Activated CD4-positive, alpha-beta T cell treated with anti-CD3 and anti-CD28 coated beads for 4 hours (primary cell): ENCODE measurements at places on chromosomes 7 and 10.

DNA sequence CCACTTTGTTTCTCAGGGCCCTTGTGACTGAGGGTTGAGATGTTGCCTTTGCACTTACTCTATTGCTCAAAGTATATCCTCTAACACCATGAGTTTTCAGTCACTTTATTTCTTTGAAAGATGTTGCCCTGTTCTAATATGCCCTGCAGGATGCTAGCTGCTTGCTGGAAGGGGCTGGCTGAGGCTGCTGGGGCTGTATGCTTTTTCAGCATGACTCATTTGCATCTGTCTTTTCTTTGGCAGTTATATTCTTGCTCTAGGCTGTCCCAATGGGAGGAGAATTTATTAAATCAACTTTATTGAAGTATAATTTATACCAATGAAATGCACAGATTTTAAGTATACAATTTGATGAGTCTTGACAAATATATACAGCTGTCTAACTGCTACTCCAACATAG, 157.7 kb downstream of the PLPP4 start:
- DNase-seq, result no peak

GRCh38 chr10:131841661-131842139, 59.1 kb upstream of the PPP2R2D start:
- no peak for DNase-seq

DNA sequence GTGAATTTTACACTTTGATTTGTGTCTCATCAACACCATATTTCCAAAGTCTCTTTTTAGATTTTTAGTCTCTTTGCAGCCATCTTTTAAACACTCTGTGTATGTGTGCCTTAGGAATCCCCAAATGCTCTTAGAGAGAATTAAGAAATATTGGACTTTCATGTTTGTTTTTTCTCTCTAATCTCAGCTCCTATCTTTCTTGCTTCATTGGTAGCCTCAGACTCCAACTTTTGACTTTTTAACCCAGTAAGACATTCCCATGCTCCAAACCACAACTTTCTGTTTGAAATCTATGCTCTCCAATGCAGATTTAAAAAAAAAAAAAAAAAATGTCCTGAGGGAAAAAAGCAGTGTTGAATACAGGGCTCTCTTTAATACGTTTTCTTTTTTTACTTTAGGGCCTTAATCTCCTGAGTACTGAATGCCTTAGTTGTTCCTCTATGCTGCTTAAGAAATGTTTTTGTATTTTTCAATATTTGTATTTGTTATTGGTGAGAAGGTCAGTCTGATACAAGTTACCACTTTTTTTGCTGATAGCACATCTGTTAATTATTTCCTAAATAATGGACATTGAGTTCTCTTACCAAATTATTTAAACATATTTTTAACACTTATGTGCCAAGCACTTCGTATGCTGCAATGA, 489.9 kb downstream of the NXPH1 start:
- DNase-seq, result no peak

GRCh38 chr10:132929953-132930548, 12.3 kb downstream of the CFAP46 start:
- no peak for DNase-seq

GRCh38 chr10:17527514-17528146, 73.2 kb upstream of the ST8SIA6 start:
- DNase-seq, result no peak

- no peak for DNase-seq
Observed at GRCh38 chr7:32116436-32116835, 46.2 kb upstream of the PDE1C start.

DNA sequence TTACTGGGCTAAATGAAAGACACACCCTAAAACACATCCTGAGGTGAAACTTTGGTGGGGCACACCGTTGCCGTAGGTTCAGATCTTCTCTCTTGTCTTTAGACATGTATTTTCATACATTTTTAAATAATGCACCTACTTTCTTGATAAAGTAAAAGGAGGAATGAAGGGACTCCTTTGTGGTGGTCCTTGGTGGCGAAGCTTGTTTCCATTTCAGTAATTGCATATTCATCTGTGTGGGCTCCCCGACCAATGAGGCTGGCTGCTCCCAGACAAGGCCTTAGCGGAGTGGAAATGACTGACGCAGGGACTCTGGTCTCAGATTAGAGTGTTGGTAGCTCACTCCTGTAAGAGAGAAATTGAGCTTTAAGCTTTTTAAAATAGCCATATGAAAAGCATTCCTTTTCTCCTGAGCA, 815 bp downstream of the CCSER2 start:
- peak; percentile 46 for DNase-seq

DNA sequence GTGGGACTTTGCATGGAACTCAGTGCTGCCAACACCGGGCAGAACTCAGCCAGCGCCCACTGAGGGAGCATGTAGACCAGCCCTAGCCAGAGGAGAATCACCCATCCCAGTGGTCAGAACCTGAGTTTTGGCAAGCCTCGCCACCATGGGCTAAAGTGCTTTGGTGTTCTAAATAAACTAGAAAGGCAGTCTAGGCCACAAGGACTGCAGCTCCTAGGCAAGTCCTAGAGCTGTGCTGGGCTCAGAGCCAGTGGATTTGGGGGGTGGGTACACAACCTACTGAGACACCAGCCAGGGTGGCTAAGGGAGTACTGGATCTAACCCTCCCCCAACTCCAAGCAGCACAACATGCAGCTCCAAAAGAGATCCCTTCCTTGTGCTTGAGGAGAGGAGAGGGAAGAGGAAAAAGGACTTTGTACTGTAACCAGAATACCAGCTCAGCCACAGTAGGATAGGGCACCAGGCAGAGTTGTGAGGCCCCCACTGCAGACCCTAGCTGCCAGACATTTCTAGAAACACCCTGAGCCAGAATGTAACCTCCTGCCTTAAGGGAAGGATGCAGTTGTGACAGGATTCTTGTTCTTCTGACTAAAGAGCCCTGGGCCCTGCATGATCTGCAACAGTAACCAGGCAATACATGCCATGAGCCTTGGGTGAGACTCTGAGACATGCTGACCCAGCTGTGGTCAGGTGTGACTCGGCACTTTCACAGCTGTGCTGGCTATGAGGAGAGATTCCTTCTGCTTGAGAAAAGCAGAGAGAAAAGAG, 24.4 kb downstream of the GSDME start:
- DNase-seq, result no peak

DNA sequence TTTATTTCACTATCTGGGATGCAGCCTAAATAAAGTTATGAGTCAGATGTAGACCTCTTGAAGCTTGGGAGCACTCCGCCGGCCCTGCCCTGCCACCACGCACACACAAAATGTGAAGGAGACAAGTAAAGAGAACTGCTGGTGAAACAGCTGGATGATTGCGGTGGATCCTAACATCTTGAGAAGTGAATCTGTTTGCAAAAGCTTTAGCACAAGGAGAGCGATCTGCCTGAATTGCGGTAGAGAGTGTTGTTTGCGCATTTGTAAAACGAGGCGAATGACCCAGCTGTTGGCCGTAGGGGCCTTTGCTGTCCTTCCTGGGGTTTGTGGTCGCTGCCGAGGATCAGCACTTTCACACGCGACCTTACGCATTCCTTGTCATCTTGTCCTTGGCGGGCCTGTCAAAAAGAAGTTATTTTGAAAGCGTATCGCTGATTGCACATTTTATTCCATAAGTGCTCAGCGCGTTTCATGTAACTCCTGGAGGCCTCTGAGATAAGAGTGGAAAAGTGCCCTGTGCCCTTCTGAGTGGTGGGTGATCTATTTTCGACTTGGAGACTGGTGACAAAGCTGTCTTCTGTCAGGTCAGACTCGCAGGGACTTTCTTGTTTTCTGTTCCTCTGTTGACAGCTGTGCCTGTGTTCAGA, 40.8 kb downstream of the RBM20 start:
- DNase-seq, result no peak

DNA sequence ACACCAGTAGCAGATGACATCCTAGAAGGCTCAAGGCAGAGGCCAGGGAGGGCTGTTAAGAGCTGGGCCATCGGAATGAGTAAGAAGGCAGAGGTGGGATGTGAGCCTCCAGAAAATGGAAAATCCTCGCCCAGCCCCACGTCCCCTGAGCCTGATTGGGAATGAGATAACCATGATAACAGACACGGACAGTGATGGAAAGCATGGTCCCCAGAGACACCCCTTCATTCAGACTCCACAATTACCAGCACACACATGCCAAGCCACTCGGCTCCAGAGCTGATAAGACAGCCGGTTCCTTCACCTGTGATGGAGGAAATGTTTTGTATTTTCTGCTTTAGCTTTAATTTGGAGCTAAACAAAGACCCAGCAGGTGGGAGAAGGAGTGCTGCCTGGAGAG, 106.0 kb downstream of the GRID1 start:
- no peak for DNase-seq

GRCh38 chr7:116552602-116553001, 27.8 kb downstream of the CAV1 start:
- DNase-seq, result no peak

- no peak for DNase-seq
Observed at GRCh38 chr10:56728349-56728748, 367.3 kb upstream of the ZWINT start.

- no peak for DNase-seq
Observed at GRCh38 chr10:77702166-77702565, 64.6 kb upstream of the KCNMA1 start.

- no peak for DNase-seq
Observed at GRCh38 chr7:51778121-51778520, 461.5 kb upstream of the COBL start.

GRCh38 chr10:90983914-90984549, 63.1 kb upstream of the ANKRD1 start:
- DNase-seq, result no peak

- DNase-seq, result no peak
Observed at GRCh38 chr7:71290452-71290851, 158.5 kb downstream of the GALNT17 start.

GRCh38 chr10:85315657-85316056, 987.3 kb downstream of the CCSER2 start:
- no peak for DNase-seq

DNA sequence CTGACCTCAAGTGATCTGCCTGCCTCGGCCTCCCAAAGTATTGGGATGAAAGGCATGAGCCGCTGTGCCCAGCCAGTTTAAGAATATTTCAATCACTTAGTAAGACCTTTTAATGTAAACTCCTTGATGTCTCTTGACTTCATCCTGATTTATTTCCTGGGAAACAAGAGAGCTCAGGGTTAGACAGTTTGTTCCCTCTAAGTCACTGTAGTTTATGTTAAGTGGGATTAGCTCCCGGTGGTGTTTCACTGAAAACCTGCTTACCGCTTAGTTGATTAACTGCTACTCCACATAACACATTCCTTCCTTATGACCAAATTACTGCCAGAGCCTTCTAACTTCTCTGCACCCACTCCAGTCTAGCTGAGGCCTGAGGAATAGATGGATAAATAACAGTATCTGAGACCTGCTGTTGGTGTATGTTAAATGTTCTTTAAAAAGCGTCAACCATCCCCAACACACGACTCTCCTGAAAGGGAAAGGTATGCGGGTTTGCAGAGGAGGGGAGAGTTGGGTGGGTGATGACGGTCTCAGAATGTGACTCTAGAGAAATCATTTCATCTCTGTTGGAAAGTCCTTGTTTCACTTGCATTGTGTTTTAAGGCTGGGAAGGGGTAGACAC, 48.7 kb downstream of the CREB3L2 start:
- DNase-seq, result no peak

GRCh38 chr10:97498841-97499560, at the start of gene UBTD1:
UBTD1 (plus strand) TSS chr10:97498924; CDS start chr10:97499204, 280 bp downstream.
- DNase-seq, result peak; percentile 47

- no peak for DNase-seq
Observed at GRCh38 chr7:32871624-32872371, 19.8 kb downstream of the KBTBD2 start.

GRCh38 chr10:3828404-3829155, 43.6 kb upstream of the KLF6 start:
- DNase-seq, result peak; percentile 60

- DNase-seq, result no peak
Observed at GRCh38 chr7:148037044-148037443, 553.5 kb upstream of the C7orf33 start.

DNA sequence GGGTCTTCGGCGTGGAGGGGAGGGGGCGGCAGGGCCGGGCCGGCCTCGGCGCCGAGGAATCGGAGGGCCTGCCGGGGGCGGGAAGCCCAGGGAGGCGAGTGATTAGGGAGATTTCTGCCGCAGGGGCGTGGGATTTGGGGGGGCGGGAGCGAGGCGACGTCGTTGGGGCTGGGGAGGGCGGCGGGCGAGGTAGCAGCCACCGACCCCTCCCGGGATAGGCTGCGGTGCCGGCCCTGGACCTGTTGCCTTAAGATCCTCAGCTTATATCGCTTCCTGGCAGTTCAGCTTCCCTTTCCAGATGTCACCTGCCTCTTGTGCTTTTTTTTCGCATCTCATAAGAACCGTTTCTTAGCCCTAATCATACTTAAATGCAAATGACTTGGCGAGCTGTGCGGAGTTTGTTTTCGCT, 655 bp downstream of the LMTK2 start:
- DNase-seq, result peak; percentile 21

GRCh38 chr7:32680259-32681173, 185.2 kb downstream of the AVL9 start:
- no peak for DNase-seq

DNA sequence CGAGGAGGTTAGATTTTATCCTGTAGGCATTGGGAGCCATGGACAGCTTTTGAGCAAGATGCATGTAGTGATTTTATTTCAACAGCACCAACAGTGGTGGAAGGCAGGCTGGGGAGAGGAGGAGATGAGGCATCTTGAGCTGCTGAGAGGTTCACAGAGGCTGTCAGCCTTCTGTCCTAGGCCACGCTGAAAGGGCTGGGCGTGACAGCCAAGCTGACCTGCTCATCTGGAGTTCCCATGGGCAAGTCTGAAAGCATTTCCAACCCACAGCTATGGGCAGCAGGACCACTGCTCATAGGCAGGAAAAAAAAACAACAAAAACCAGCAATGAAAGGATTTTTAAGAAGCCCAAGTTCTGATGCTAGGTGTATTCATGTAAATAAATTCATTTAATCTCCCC, 7.7 kb downstream of the NEURL1 start:
- no peak for DNase-seq

DNA sequence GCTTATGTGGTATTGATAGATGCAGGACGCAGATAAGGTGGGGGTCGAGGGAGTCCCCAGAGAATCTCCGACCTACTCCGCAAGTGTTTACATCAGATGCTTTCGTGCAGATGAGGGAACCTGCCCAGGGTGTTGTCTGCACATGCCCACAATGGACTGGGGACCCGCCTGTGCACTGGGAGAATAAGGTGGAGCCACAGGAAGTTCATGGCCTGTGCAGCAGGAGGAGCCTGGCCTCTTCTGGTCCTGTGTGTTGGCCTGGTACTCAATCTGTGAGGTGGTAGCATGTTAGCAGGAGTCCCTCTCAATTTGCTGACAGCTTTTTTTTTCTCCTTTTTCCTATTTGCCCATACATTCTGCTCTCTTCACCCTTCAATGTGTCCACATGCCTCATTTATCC, 54.1 kb upstream of the AKR1C1 start:
- DNase-seq, result no peak

DNA sequence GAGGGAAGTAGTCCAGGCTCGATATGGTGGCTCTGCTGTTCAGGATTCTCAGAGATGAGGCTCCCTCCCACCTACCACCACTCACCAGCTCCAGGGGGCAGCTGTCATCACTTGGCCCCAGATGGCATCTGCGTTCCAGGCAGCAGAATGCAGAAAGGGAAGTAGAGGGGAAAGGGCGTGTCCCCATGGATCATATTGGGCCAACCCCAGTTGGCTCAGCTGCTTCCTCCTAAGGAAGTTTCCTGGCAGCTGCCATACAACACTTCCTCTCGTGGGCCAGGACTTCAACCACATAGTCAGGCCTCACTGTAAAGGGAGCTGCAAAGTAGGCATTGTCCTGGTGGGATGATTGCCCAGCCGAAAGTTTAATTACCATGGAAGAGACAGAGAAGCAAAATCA, 1.6 kb upstream of the TEX36 start:
- DNase-seq, result no peak

- no peak for DNase-seq
Observed at GRCh38 chr10:98244586-98244985, 23.4 kb downstream of the LOXL4 start.

- DNase-seq, result peak; percentile 43
Observed at GRCh38 chr7:99562832-99563231, 4.4 kb downstream of the ZNF655 start.
